ENCODE measurements at places on chromosomes 7 and 10.

- no peak for DNase-seq
These were observed 573 bp upstream of the POT1 start for GRCh38 chr7:124930173-124930623.

- peak; percentile 14 for DNase-seq
These were observed 23.0 kb downstream of the MKI67 start for GRCh38 chr10:128103229-128103714.

- DNase-seq, result no peak
These were observed 407.4 kb downstream of the MAGI2 start for GRCh38 chr7:79046061-79046460.

- DNase-seq, result peak; percentile 80
These were observed 432 bp downstream of the TMEM248 start for GRCh38 chr7:66921396-66921917.

- DNase-seq, result no peak
These were observed 74.0 kb downstream of the DOCK4 start for GRCh38 chr7:112132051-112132694.

- DNase-seq, result no peak
These were observed 183.3 kb downstream of the JCAD start for GRCh38 chr10:29876008-29876555.

GRCh38 chr7:21941611-21942141 is 4.0 kb downstream of the CDCA7L start:
- no peak for DNase-seq

GRCh38 chr7:66905278-66905677 is 15.7 kb upstream of the TMEM248 start:
- DNase-seq, result no peak

- DNase-seq, result no peak
These were observed 381.1 kb upstream of the SEMA3D start for GRCh38 chr7:85567983-85568382.

DNA sequence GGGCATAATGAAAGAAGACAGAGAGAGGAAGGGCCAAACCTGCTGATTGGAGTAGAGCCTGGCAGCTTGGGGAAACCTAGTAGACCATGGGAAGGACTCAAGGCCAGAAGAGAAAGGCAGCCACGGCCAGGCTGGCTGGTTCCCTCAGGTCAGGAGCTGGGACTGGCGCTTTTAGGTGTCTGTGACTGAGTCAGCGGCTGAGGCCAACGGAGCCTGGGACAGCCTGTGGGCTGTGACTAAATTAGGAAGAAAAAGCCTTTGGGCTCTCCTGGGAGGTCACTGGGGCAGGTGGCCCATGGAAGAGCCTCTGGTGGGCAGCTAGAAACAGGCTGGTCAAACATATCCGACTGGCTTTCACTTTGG is 108.9 kb upstream of the PDCD4 start:
- DNase-seq, result no peak

GRCh38 chr7:51060536-51060935 is 256.1 kb downstream of the COBL start:
- no peak for DNase-seq

- no peak for DNase-seq
These were observed 4.3 kb upstream of the YKT6 start for GRCh38 chr7:44196450-44196872.

DNA sequence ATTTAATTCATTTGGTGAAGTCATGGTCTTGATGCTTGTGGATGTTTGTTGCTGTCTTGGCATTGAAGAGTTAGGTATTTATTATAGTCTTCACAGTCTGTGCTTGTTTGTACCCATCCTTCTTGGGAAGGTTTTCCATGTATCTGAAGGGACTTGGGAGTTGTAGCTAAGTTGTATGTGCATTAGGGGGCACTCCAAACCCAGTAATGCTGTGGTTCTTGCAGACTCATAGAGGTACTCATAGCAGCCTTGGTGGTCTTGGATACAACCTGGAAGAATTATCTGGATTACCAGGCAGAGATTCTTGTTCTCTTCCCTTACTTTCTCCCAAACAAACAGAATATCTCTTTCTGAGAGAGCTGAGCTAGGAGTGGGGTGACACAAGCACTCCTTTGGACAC is 93.2 kb downstream of the ADCYAP1R1 start:
- no peak for DNase-seq

DNA sequence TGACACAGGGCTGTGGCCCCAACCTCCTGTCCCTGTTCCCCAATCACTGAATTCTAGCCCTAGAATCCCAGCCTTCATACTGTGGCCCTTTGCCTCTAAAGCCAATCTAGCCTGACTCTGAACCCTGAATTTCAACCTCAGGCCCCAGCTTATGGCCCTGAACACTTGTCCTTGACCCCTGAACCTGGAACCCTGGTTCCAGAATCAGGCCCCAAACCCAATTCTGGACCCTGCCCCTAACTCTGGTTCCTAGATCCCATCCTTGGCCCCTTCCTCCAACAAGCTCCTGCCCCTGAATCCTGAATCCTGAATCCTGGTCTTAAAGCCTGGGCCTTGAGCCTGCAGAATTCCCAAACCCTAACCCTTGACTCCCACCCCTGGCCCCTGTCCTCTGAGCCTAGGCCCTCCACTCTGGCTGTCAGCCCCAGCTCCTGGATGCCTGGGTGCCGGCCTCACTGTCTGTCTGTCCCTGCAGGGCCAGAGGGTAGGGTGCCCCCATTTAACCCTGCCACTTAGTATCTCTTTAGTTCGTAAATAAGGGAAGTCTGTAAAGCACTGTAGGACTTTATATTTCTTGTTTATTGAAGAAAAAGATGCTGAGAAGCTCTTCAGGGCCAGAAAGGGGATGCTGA is 1.3 kb downstream of the INPP5A start:
- no peak for DNase-seq

DNA sequence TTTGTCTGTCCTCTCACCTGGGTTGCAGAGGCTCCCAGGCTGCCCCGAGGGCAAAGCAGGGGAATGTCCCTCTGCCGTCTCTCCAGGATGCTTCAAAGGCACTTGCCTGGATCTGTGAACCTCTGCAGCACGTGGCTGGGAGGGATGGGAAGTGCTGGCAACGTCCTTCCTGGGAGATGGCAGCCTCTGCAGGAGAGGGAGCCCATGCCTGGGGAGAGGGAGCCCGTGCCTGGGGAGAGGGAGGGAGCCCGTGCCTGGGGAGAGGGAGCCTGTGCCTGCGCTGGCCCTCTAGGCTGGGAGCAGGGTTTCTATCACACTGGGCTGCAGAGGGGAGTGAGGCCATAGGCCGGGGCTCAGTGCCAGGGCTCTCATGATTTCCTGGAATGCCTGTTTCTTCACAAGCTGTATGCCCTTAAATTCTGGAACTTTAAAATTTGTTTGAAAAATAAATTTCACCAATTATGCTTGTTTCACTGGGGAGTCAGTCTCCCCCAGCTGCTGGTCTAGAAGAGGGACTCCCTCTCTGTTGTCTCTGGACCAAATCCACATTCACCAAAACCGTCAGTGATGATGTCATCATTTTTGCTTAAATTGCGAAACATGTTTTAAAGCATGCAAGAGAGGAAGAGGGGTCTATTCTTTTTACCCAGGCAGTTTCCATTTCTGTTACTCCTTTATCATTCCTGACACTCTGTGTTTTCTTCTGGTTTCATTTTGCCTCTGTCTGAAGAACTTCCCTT is 135.7 kb downstream of the DNAJB6 start:
- peak; percentile 35 for DNase-seq

- no peak for DNase-seq
These were observed 62.8 kb upstream of the GPR158 start for GRCh38 chr10:25112016-25112415.

DNA sequence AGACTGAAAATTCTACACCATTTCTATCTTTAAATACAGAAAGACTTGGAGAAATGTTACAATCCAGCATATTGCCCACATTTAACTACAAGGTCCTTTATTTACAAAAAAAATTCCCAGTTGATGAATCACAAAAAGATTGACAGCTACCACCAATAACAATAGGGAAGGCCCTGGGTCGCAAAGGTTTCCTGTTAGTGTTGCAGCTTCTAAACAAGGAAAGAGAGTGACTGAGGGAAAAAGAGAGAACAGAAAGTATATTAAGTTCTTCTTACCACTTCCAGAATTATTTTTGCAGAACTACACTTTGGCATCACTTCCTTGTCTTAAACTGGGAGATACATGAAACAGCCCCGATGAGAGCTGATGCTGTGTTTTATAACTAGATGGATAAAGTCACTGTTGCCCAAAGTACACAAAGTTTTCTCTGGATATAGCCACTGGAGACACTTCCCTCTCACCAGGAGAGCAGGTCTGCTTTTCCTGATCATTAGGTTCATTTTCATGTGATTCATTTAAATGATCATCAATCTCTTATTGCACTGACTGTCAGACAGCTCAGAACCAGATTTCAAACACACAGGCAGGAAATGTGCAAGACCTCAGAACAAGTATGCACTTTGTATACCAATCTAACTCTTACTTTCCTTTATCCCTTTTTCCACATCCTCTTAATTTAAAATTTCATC is 57.0 kb downstream of the SHTN1 start:
- DNase-seq, result no peak

DNA sequence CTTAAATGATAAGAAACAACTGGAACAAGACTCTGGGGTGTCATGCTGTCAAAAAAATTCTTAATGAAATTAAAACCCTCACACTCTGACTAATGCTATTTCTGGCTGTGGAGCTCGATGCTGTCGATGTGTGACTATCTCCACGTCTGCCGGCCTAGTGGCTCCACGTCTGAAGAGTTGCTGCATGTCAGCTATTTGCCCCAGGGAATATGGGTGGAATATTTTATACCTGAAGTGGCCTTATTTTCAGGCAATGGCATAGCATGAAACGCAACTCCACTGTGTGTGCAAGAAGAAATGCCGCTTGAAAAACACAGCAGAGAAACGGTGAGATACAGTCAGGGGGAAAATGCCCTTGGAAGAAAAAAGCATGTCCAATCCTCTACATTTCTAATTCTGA is 50.9 kb upstream of the MGMT start:
- no peak for DNase-seq

DNA sequence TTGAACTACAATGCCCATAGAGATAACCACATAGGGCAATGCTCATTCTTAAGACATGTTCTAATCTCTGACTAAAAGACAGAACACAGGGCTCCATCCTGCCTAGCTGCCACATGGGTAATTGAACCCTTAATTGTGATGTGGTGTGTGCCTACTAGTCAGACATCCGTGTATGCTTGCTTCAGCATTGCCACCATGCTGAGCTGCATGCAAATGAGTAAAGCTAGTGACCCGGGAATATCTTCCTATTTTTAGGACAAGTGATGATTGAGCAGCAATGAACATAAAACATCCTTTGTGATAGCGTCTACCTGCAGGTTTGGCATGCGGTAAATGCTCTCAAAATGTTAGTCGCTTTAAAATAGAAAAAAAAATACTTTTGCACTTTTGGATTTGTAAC is 115.8 kb downstream of the MAGI2 start:
- DNase-seq, result no peak

GRCh38 chr10:10796061-10796773 is 221.5 kb upstream of the CELF2 start:
- DNase-seq, result no peak

GRCh38 chr10:83666762-83667161 is 472.5 kb upstream of the GHITM start:
- no peak for DNase-seq

DNA sequence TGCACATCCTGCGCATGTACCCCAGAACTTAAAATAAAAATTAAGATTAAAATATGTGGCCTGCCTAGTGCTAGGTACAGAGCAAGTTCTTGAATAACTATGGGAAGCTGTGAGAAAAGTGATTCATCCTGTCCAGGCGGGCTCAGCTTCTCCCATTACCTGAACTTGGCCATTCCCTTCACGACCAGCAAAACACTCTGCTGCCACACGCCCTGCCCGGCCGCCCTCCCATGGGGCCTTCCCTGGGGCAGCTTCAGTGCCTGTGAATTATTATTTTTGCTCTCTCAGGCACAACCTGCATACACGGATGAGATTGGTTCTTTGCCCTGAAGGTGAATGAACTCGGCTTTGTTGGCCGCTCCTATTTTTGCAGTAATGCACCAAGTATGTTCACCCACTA is 209.2 kb upstream of the SHH start:
- DNase-seq, result no peak

DNA sequence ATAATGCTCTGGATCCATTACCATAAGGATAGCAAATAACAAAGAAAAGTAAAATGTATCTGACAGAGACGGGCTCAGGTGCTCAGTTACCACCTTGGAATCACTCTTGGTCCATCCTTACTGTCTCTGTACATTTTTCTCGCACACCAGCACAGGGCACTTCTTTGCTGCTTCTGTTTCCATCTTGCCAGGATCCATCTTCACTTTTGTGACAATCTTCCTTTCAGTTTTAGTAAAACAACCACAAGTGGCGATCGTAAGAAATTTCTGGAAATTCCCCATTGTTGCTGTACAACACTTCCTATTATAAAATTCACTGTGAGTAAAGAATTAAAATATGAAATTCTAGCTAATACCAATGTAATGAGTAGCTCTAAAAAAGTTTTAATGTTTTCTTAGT is 695.5 kb downstream of the GRM8 start:
- no peak for DNase-seq

GRCh38 chr10:44906486-44906885 is 4.7 kb upstream of the TMEM72 start:
- DNase-seq, result no peak

- peak; percentile 87 for DNase-seq
These were observed 79.3 kb upstream of the SLC25A13 start for GRCh38 chr7:96401200-96401599.

DNA sequence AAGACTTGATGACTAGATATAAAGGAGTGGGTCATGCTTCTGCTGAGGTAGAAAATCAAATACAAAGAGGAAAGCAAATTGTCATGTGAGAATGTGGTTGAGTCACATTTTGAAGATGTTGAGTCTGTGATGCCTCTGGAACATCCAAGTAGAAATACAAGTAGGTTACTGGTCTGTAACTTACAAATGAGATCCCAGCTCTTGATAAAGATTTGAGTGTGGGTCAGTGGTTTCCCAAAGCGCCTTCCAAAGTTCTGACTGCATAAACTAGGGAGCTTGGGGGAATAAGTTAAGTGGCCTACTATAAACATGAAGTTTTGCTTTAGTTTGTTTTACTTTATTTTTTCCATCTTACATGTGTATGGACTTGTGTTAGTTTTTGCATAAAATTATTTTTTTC is 144.3 kb upstream of the ETV1 start:
- no peak for DNase-seq

- DNase-seq, result no peak
These were observed 58.6 kb upstream of the RELN start for GRCh38 chr7:104048055-104048454.

GRCh38 chr10:103481974-103482531 is 3.0 kb upstream of the CALHM3 start:
- DNase-seq, result no peak

- DNase-seq, result peak; percentile 83
These were observed 650 bp upstream of the TM9SF3 start for GRCh38 chr10:96587264-96588059.

- DNase-seq, result no peak
These were observed 111.4 kb upstream of the FGFR2 start for GRCh38 chr10:121709675-121710073.

- DNase-seq, result no peak
These were observed 8.8 kb upstream of the NOD1 start for GRCh38 chr7:30487371-30487770.

DNA sequence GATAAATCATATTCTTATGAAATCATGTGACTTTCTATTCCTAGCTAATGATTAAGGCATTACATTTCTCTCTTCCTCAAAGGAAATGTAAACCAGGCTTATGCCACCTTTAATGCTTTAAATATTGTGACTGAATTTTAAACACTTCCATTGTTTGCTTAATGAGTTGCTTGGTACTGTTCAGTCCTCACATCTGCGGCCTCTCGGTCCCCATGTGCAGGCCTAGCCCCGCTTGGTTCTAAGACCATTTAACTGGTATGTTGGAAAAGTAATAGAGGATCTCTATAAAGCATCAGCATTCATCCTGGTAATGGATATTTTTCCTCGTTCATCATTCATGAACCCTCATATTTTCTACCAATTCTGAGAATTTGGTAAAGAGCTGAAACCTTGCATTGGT is 27.4 kb downstream of the THSD7A start:
- DNase-seq, result no peak
